ENCODE measurements at places on chromosomes 11 and 22. TPM values are rescaled to one million over a fixed set of nuclear protein-coding genes. Genes with fewer than 3 reads are reported as not detected.

Gene PAX6
- total RNA-seq, result not detected

Gene POU2AF2
- total RNA-seq, result not detected

Gene SMIM35
- 0.30 TPM for total RNA-seq

Gene OTOG
- total RNA-seq, result not detected

Gene MRPL16
- total RNA-seq, result 21.8 TPM

Gene OR52E5
- not detected for total RNA-seq

Gene NDUFC2
- 47.1 TPM for total RNA-seq

Gene TEX54
- not detected for total RNA-seq

Gene UBE4A
- total RNA-seq, result 43.5 TPM

Gene OR6A2
- total RNA-seq, result not detected

Gene GRK3
- 6.9 TPM for total RNA-seq
